Right atrium auricular region (tissue), 2 donors: ENCODE measurements at places on chromosomes 12 and 14. TPM values are rescaled to one million over a fixed set of nuclear protein-coding genes. Genes with fewer than 3 reads are reported as not detected.
A peak's percentile ranks its signal among the peaks of the same experiment; 100 is the strongest.

DNA sequence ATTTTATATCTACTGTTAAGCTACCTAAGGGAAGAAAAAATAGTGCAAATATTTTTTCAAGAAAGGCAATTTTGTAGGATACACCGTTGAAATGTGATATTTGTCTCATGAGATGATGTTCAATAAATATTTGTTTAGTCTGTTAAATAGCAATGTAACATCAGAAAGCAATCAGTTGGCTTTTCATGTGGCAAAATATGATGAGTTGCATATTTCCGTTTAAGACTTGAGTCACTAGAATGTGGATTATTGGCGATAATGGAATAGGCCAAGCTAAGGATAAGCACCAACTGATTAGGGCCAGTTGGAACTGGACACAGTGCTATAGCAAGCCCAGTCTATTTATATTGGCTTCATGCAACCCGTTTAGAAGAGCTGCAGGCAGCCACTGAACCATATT lies 250.4 kb upstream of the SLC16A7 start:
- H3K27me3 ChIP-seq: no peaks in the 10 kb centered on the region
- no peak overlapping the region for H3K4me3 ChIP-seq
- no peaks in the 10 kb centered on the region for H3K36me3 ChIP-seq
- DNase-seq: no peak

DNA sequence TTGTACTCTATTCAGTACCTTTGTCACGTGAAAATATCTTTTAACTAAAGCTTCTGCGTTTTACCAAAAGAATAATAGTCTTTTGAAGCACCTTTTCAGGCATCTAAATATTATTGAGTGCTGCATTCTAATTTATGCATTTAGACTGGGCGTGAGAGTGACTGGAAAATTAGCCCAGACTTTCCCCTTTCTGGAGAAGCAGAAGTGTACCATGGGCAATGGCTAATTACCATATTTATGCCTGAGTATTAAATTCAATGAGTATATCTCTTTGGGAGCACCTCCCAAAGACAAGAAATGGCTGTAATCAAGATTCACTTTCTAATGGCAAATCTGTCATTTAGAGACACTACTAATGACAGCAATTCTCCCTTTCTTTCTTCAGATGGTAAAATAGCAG lies 174.9 kb downstream of the LRRK2 start:
- no peaks in the 10 kb centered on the region for H3K4me1 ChIP-seq
- no peaks in the 10 kb centered on the region for H3K36me3 ChIP-seq
- H3K27ac ChIP-seq: no peak overlapping the region
- H3K4me3 ChIP-seq: no peak overlapping the region
- no peaks in the 10 kb centered on the region for H3K27me3 ChIP-seq

DNA sequence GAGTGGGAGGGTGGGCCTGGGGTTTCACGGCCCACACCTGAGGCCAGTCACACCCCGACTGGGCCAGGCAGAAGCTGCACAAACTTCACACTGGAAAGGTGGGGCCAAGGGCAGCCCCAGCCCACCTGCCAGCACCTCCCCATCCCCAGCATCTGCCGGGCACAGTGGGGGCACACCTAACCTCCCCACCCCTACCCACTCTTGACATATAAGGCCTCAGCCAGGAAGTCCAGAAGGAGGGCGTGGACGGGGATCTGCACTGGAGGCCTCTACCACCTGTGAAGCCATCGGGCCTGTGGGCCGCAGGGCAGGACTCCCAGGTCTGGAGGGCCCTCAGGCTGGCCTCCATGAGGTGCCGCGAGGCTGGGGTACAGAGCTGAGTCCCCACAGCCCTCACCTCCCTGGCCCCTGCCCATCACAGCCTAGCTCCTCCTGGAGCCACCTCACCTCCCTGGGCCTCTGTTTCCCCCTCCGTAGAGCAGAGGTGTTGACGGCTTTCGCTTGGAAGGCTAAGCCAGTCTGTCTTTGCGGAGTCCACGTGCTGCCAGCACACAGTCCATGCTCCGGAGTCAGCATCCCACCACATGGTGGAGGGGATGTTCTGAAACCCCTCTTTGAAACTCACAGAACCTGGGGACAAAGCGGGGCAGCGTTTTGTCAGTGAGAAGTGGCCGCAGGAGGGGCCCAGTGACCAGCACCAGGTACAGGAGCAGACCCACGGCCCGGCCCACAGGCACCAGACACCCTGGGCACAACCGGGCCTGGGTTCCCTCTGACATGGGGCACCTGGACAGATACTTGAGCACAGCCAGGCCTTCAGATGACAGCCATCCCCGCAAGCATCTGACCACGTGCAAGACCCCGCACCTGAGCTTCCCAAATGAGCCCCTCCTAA lies 38.2 kb upstream of the INF2 start:
- no peak for DNase-seq
- H3K4me1 ChIP-seq: peaks cover 10% of the 10 kb centered on the region
- H3K27ac ChIP-seq: no peak overlapping the region

GRCh38 chr12:3810540-3810939 lies 57.6 kb upstream of the CRACR2A start:
- no peaks in the 10 kb centered on the region for H3K36me3 ChIP-seq
- H3K27ac ChIP-seq: no peak overlapping the region
- H3K27me3 ChIP-seq: no peaks in the 10 kb centered on the region
- H3K4me1 ChIP-seq: no peaks in the 10 kb centered on the region
- DNase-seq: no peak
- no peak overlapping the region for H3K4me3 ChIP-seq

- no peaks in the 10 kb centered on the region for H3K27me3 ChIP-seq
- DNase-seq: no peak
- no peak overlapping the region for H3K27ac ChIP-seq
- H3K4me3 ChIP-seq: no peak overlapping the region
These were observed 573.2 kb downstream of the SOX5 start for GRCh38 chr12:23376238-23376637.

GRCh38 chr12:24788886-24789285 lies 160.0 kb downstream of the BCAT1 start:
- H3K4me1 ChIP-seq: no peaks in the 10 kb centered on the region
- no peak for DNase-seq
- no peaks in the 10 kb centered on the region for H3K36me3 ChIP-seq
- H3K27ac ChIP-seq: no peak overlapping the region
- H3K4me3 ChIP-seq: no peak overlapping the region

DNA sequence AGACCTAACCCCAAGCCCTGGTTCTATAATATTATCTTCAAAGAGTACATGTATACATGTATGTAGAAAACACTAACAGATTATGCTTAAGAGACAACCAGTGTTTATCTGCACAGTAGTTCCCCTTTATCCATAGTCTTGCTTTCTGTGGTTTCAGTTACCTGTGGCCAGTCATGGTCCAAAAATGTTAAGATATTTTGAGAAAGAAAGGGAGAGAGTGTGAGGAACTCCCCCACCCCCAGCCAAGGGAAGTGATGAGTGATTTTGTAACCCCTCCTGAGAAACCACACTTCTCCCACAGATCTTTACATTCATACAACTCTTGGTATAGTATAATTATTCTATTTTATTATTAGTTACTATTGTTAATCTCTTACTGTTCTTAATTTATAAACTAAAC lies 77.3 kb upstream of the CNTN1 start:
- DNase-seq: no peak
- no peak overlapping the region for H3K27ac ChIP-seq
- H3K4me1 ChIP-seq: no peaks in the 10 kb centered on the region
- no peaks in the 10 kb centered on the region for H3K36me3 ChIP-seq

- no peaks in the 10 kb centered on the region for H3K4me1 ChIP-seq
- no peak for DNase-seq
These were observed 686.7 kb upstream of the TBX3 start for GRCh38 chr12:115370650-115371049.

- no peak for DNase-seq
- no peak overlapping the region for H3K4me3 ChIP-seq
- H3K4me1 ChIP-seq: no peaks in the 10 kb centered on the region
- peaks cover 100% of the 10 kb centered on the region for H3K36me3 ChIP-seq
- H3K27me3 ChIP-seq: no peaks in the 10 kb centered on the region
- peak overlapping the region; percentile 43 for H3K27ac ChIP-seq
These were observed 14.7 kb downstream of the ITGA5 start for GRCh38 chr12:54404061-54405004.

DNA sequence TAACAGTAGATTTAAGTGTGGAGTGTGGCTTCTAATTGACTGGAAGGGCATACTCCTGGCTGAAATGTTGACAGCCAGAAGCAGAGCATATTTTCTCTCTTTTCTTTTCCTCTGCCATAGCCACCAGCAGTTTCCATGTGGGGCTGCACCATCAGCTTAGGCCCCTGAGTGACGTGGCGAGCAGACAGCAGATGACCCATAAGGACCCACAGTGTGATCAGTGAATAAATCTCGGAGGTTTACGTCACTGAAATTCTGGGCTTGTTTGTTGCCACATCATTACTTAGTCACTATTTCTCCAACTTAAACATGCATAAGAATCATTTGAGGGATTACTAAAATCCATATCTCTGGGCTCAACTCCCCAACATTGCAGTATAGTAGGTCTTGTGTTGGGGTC lies 549.7 kb upstream of the TMEM132C start:
- no peaks in the 10 kb centered on the region for H3K36me3 ChIP-seq
- H3K4me1 ChIP-seq: no peaks in the 10 kb centered on the region
- no peak for DNase-seq
- no peaks in the 10 kb centered on the region for H3K27me3 ChIP-seq
- no peak overlapping the region for H3K4me3 ChIP-seq

- no peak overlapping the region for H3K27ac ChIP-seq
- no peaks in the 10 kb centered on the region for H3K4me1 ChIP-seq
- no peaks in the 10 kb centered on the region for H3K36me3 ChIP-seq
- no peak overlapping the region for H3K4me3 ChIP-seq
- DNase-seq: peak; percentile 72
These were observed 3.9 kb downstream of the CEBPE start for GRCh38 chr14:23115039-23115731.

DNA sequence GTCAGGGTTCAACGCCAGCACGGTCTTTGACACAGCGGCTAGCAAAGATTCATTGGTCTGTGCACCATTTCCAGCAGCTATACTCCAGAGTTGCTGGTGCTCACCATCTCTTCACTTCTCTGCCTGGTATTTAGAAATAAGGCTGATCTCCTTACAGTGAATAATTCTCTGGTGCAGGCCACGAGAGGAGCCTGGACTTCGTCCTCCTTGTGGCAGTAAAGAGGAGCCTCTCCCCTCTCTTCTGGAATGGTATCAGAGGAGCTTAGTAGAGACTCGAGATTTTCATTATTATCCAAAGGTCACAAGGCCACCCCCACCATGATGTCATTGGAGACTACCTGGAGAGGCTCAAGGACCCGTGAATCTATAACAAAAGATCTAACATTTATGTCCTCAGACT lies 30.8 kb upstream of the BCL2L14 start:
- no peak overlapping the region for H3K27ac ChIP-seq
- no peaks in the 10 kb centered on the region for H3K4me1 ChIP-seq
- H3K4me3 ChIP-seq: no peak overlapping the region
- no peaks in the 10 kb centered on the region for H3K27me3 ChIP-seq
- H3K36me3 ChIP-seq: no peaks in the 10 kb centered on the region

- no peaks in the 10 kb centered on the region for H3K36me3 ChIP-seq
- no peaks in the 10 kb centered on the region for H3K27me3 ChIP-seq
- H3K27ac ChIP-seq: no peak overlapping the region
- no peak for DNase-seq
- H3K4me3 ChIP-seq: no peak overlapping the region
- H3K4me1 ChIP-seq: no peaks in the 10 kb centered on the region
These were observed 59.2 kb upstream of the RTRAF start for GRCh38 chr14:51929910-51930682.

DNA sequence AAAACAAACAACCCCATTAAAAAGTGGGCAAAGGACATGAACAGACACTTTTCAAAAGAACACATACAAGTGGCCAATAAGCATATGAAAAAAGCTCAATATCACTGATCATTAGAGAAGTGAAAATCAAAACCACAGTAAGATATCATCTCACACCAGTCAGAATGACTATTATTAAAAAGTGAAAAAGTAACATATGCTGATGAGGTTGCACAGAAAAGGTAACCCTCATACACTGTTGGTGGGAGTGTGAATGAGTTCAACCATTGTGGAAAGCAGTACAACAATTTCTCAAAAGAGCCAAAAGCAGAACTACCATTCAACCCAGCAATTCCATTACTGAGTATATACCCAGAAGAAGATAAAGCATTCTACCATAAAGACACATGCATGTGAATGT lies 18.2 kb downstream of the PDE6H start:
- H3K4me3 ChIP-seq: no peak overlapping the region
- DNase-seq: no peak
- no peaks in the 10 kb centered on the region for H3K4me1 ChIP-seq

- H3K4me1 ChIP-seq: no peaks in the 10 kb centered on the region
- no peaks in the 10 kb centered on the region for H3K36me3 ChIP-seq
- no peak overlapping the region for H3K4me3 ChIP-seq
- no peak for DNase-seq
- no peaks in the 10 kb centered on the region for H3K27me3 ChIP-seq
These were observed 8.4 kb downstream of the LRFN5 start for GRCh38 chr14:41615011-41615595.

DNA sequence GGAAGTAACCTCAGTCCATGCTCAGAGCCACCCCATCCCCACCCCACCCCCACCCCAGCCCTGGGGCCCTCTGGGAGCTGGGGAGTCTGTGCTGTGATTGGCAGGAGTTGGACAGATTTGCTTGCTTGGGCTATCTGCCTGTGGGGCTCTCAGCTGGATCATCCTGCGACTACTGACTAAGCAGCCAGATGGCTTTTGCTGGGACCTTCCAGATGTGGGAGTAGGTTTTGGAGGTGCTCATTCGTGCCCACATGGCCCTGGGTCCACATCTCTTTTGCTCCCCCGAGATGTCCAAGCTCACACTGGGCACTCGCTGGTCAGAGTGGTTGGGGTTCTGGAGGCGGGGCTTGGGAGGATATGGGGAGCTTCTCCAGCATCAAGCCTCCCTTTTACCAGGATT lies 138.9 kb downstream of the TSPAN9 start:
- H3K27ac ChIP-seq: peak overlapping the region; percentile 92
- H3K36me3 ChIP-seq: no peaks in the 10 kb centered on the region
- DNase-seq: no peak
- H3K4me1 ChIP-seq: no peaks in the 10 kb centered on the region
- H3K27me3 ChIP-seq: no peaks in the 10 kb centered on the region

Gene RAN
- total RNA-seq: 122 TPM

Gene KERA
- not detected for total RNA-seq

Gene LRP1-AS
- total RNA-seq: not detected

Gene SYCP3
- total RNA-seq: not detected

Gene SMIM41
- total RNA-seq: 0.44 TPM

Gene SLC38A4
- total RNA-seq: 2.0 TPM

Gene CLEC4C
- not detected for total RNA-seq

Gene HHIPL1
- 1.8 TPM for total RNA-seq
